ENCODE measurements at places on chromosomes 13 and 19.

- DNase-seq = no peak
These were observed 67.6 kb downstream of the TNFRSF19 start for GRCh38 chr13:23637829-23638228.

DNA sequence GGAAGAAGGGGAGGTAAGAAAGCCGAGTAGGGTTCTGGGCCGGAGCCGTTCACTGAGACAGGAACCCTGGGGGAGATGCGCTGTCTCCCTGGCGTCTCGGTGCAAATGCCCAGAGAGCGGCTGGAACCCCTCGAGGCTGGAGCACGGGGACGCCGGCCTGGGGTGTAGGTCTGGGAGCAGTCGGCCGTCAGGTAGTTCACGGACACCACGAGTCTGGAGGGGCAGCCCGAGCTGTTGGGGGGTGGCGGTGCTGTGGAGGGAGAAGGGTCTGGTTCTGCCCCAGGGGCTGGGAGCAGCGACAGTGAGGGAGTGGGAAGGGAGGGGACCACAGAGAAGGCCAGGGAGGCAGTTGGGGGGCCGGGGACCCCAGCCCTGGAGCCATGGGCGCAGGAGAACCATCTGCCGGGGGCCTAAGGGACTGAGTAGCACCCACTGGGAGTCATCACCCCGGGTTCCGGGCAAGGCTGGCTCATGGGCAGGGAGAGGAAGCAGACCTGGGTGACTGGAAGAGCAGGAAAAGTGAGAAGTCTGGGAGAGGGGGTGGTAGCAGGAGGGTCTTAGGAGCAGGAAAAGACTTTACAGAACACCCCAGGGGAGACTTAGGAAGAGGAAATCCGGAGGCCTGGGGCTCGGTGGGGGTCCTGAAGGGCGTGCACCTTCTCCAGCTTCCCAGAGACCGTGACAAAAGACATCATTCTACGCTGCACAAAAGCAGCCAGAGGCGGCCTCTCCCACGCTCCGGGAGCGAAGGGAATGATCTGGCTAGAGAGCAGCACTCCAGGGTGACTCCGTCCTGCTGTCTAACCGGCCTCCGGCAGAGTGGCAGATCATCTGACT lies 173.1 kb upstream of the SOX1 start:
- DNase-seq = no peak

- DNase-seq = no peak
These were observed 242.4 kb downstream of the KLF12 start for GRCh38 chr13:73891805-73892204.

DNA sequence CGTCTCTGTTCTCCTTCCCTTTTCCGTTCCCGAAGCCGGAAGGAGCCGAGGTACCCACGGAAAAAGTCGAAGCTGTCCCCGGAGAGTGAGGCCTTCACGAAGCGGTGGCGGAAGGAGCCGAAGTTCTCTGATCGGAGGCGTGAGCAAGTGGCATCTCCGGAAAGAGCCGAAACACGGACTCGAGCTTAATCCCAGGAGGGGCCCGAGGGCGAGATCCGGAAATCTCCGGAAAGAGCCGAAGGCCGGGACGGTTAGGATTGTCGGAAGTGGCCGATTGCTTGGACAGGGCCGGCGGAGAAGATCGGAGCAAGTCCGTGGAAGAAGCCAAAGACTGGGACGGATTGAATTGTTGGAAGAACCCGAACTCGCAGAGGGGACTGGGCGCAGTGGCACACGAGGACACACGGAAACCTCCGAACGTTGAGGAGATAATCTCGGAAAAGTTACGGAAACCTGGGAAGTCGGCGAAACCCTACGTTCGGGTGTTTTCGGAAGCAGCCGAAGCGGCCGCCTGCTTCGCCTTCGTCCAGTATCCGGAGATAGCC lies 440 bp upstream of the U2AF2 start:
- DNase-seq = peak; percentile 91

DNA sequence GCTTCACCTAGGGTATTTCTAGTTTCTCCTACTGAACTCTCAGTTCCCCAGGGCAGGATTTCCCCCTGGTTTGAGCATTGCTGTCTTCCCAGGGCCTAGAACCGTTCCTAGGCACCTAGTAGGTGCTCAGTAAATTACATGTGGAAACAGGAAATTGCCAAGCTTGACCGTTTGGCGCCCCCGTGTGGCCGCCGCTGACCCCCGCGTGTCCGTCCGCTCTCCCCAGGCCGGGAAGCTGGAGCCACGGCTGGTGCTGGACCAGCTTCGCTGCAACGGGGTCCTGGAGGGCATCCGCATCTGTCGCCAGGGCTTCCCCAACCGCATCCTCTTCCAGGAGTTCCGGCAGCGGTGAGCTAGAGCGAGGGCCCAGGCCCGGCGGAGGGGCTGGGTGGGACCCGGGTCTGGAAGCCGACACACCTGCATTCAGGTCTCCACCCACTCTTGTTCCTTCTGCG lies 55.5 kb downstream of the MYH14 start:
- no peak for DNase-seq

- DNase-seq = no peak
These were observed 161.6 kb downstream of the KDM4B start for GRCh38 chr19:5130371-5131030.

DNA sequence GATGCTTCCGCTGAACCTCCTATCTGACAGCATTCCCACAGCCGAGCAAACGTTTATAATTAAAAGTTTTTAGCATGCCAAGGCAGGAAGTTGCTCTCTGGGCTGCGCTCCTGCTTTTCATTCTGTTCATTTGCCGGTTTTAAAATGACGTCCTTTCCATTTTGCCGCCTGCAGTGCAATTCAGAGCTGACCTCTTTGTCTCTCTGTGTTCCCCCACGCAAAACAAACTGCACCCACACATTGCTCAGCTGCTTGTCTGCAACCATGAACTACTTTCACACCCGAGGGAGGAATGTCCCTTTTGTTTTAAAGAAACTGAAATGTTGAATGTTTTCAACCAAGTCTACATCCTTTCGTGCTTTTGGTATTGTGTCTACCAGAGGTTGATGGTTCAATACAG lies 416.5 kb downstream of the EFNB2 start:
- no peak for DNase-seq

GRCh38 chr19:20860339-20860738 lies 62.7 kb upstream of the ZNF85 start:
- no peak for DNase-seq

- no peak for DNase-seq
These were observed 5.7 kb downstream of the USPL1 start for GRCh38 chr13:30623392-30623791.

- DNase-seq = no peak
These were observed 13.3 kb downstream of the APOC1 start for GRCh38 chr19:44927746-44928145.

DNA sequence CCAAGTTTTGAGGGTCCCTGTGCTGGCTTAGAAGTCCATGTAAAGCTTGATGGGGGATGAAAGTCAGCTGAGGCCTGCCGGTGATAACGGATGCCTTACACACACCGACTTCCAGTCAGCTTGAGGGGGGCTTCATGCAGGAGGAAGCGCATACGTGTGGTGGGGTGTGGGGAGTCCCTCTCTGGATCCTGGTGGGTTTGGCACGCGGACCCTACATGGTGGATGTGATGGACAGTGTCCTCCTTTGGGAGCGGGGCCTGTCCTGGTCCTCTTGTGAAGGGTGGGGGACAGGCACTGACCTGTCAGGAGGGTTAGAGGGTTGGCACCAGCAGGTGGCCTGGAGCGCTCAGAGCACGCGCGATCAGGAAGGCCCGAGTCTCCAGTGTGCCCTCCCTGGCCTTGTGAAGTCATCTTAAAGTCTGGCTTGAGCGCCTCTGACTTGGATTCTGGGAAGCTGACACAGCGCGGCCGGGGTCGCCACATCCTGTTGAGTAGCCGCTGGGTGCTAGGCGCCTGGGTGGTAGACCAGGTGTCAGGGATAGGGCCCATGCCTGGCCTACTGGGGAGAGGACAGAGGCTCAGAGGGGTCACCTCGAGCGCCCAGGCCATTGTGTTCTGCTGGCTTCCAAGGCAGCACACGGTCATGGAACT lies 2.9 kb downstream of the DAZAP1 start:
- no peak for DNase-seq

DNA sequence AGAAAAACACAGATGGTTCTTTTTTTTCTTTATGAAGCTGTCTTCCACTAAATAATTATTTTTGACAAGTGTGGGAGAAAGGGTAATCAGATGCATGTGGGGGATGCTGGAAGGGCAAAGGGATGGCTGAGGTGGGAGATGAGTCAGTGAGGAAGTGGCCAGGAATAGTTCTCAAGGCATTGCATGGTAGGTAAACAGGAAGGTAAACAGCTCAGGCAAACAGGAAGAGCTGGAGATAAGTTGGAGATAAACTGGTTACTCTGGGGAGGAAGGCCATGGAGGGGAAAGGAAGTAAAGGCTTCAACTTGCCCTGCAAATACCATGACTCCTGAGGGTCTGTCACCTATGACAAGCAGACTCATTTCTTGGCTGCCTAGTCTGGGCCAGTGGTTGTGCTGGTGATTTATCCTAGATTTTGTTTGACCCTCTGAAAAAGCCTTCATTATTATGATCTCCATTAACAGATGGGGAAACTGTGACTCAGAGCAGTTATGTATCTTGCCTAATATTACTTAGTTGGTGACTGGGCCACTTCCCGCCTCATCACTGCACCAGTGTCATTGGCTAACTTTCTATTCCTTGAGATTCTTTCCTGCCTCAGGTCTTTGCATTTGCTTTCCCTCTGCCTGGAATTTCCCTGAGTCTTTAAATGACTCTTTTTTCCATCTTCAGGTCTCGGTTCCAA lies 17.1 kb downstream of the ACTL9 start:
- DNase-seq = no peak

Data from cortex of kidney (tissue), 1 donor.